ENCODE measurements at places on chromosomes 5 and 9. TPM values are rescaled to one million over a fixed set of nuclear protein-coding genes. Genes with fewer than 3 reads are reported as not detected.
A peak's percentile ranks its signal among the peaks of the same experiment; 100 is the strongest.

DNA sequence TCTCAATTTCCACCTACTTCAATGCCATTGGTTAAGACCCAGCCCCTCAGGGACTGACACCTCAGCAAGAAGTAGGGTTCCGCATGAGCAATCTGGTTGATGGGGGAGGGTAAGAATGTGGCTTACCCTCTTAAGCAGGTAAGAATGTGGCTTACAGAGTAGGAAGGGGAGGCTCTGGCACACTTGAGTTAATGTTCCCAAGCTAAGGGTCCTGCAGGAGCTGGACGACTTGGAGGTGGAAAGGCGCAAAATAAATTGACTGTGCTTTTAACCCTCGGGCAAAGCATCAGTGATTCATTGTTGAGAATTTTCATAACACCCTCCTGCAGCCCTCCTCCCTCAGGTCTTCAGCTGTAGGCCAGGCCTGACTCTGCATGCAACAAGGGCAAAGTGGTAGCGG is 24.9 kb upstream of the ADRA1B start:
- H3K4me1 ChIP-seq = no peaks in the 10 kb centered on the region
- DNase-seq = no peak

INSL4 gene
- polyA plus RNA-seq = not detected

GRCh38 chr9:93960971-93961841 is 6.1 kb upstream of the BARX1 start:
- DNase-seq = no peak
- H3K36me3 ChIP-seq = no peaks in the 10 kb centered on the region
- peaks cover 71% of the 10 kb centered on the region for H3K27me3 ChIP-seq
- peaks cover 30% of the 10 kb centered on the region for H3K4me1 ChIP-seq

- H3K36me3 ChIP-seq = peaks cover 4% of the 10 kb centered on the region
- peaks cover 70% of the 10 kb centered on the region for H3K4me1 ChIP-seq
- no peak overlapping the region for H3K4me3 ChIP-seq
- no peaks in the 10 kb centered on the region for H3K27me3 ChIP-seq
- peak overlapping the region; percentile 100 for H3K27ac ChIP-seq
Observed at GRCh38 chr5:172775326-172776234, 4.6 kb upstream of the DUSP1 start.

DNA sequence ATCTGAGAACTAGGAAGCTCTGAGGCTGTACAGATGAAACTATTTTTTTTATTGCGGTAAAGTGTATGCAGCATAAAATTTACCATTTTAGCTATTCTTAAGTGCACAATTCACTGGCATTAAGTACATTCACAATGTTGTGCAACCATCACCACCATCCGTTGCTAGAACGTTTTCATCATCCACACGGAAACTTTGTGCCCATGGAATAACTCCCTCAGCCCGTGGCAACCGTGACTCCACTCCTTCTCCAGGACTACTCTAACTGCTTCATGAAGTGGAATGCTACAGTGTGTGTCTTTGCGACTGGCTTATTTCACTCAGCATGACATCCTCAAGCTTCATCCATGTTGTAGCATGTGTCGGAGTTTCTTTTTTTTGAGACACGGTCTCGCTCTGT is 57.1 kb downstream of the COL23A1 start:
- no peaks in the 10 kb centered on the region for H3K27me3 ChIP-seq
- peaks cover 54% of the 10 kb centered on the region for H3K4me1 ChIP-seq
- peak overlapping the region; percentile 21 for H3K27ac ChIP-seq
- H3K36me3 ChIP-seq = no peaks in the 10 kb centered on the region

SPINK4 gene
- polyA plus RNA-seq = not detected

DNA sequence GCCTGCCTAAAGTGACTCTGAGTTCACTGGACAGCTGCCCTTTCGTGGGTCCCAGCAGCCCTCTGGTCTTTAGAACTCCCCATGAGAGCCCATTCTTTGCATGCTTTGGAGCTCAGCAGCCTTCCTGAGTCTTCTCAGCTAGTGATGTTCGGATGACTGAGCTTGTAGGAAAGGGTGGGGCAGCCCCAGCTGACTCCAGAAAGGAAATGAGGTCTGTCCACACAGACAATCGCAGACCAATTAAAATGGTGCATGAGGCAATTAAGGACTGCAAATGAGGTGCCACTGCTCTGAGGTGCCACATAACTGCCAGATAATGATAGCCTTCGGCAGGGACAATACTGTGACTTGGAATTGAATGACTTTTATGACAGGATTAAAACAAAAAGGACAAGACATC is 25.4 kb upstream of the TOMM5 start:
- DNase-seq = no peak
- no peak overlapping the region for H3K4me3 ChIP-seq
- no peaks in the 10 kb centered on the region for H3K4me1 ChIP-seq
- H3K36me3 ChIP-seq = no peaks in the 10 kb centered on the region
- peaks cover under 1% of the 10 kb centered on the region for H3K27me3 ChIP-seq

SHOC1 gene
- not detected for polyA plus RNA-seq

RAB3C gene
- not detected for polyA plus RNA-seq

GRCh38 chr5:93886917-93887361 is 145.5 kb upstream of the POU5F2 start:
- H3K36me3 ChIP-seq = no peaks in the 10 kb centered on the region
- no peaks in the 10 kb centered on the region for H3K4me1 ChIP-seq
- H3K4me3 ChIP-seq = no peak overlapping the region
- no peak for DNase-seq
- no peaks in the 10 kb centered on the region for H3K27me3 ChIP-seq

DNA sequence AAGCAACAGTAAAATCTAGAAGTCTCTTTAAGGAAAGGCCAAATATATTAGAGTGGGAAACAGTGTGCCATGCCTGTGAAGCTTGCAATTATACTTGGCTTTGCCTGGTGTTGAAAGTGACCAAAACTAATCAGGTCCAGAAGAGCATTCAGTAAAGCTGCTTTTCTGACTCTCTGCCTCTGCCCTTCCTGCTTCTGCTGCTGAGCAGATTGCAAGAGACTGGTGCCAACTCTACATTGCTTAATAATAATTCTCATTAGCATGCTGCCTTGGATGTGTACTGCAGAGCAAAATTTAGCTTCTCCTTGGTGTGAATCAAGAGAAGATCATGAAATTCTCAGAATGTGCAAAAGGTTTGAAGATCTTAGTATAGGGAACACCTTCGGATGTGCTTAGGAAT is 120.4 kb upstream of the RFX3 start:
- no peaks in the 10 kb centered on the region for H3K27me3 ChIP-seq
- H3K4me3 ChIP-seq = no peak overlapping the region
- no peaks in the 10 kb centered on the region for H3K36me3 ChIP-seq
- no peaks in the 10 kb centered on the region for H3K4me1 ChIP-seq
- DNase-seq = no peak

- H3K27ac ChIP-seq = no peak overlapping the region
- no peak for DNase-seq
- no peaks in the 10 kb centered on the region for H3K27me3 ChIP-seq
- H3K4me1 ChIP-seq = no peaks in the 10 kb centered on the region
- peaks cover 90% of the 10 kb centered on the region for H3K36me3 ChIP-seq
Observed at GRCh38 chr5:126610160-126610559, 9.4 kb downstream of the PHAX start.

DNA sequence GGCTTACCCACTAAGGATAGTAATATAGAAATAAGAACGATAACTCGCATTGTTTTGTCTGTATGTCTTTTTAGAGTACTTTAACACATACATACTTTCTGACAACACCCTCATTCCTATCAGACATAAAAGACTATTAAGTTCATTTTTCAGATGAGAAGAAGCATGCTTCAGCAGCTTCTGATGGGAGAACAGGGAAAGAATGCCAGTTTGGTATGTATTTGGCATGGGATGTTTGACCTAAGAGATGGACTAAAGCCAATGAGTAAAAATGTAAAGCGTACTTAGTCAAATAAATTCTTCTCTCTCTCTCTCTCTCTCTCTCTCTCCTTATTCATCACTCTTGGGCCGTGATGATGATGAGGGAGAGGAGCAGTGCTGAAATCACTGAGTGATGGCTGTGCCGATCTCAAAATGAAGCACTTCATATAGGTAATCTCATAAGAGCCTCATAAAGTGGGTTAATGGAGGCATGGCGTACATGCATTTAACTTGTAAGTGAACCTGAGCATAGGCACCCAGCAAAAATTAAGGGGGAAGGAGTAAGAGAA is 71.5 kb downstream of the SLIT3 start:
- no peak for DNase-seq
- no peaks in the 10 kb centered on the region for H3K36me3 ChIP-seq
- H3K4me3 ChIP-seq = no peak overlapping the region

GRCh38 chr9:8857068-8857925 is 1057.7 kb upstream of the DMAC1 start:
- H3K27me3 ChIP-seq = peaks cover 37% of the 10 kb centered on the region
- no peaks in the 10 kb centered on the region for H3K36me3 ChIP-seq
- peaks cover 8% of the 10 kb centered on the region for H3K4me1 ChIP-seq
- DNase-seq = no peak

DNA sequence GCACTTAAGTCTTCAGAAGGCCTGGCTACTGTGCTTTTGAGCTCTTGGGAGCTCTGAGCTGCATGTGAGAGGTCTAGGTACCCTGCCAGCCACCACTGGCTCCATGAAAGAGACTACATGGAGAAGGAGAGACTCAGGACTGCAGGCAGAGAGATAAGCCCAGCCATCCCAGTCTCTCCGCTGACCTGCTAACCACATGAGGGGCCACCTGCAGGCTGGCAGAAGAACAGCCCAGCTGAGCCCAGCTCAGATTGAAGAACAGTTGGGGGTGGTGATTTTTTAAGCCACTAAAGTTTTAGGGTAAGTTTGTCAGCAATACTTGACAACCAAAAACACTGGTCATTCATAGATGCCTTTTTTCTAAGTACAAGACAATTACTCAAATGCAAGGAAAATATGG is 205.0 kb upstream of the PRDM9 start:
- H3K27ac ChIP-seq = no peak overlapping the region
- no peaks in the 10 kb centered on the region for H3K4me1 ChIP-seq
- no peaks in the 10 kb centered on the region for H3K36me3 ChIP-seq
- H3K27me3 ChIP-seq = no peaks in the 10 kb centered on the region

PCDHA9 gene
- not detected for polyA plus RNA-seq

GRCh38 chr5:181235689-181236366 is 7.9 kb downstream of the RACK1 start:
- no peak overlapping the region for H3K4me3 ChIP-seq
- DNase-seq = no peak
- no peaks in the 10 kb centered on the region for H3K4me1 ChIP-seq
- H3K27me3 ChIP-seq = no peaks in the 10 kb centered on the region
- no peak overlapping the region for H3K27ac ChIP-seq
- H3K36me3 ChIP-seq = peaks cover 97% of the 10 kb centered on the region

DNA sequence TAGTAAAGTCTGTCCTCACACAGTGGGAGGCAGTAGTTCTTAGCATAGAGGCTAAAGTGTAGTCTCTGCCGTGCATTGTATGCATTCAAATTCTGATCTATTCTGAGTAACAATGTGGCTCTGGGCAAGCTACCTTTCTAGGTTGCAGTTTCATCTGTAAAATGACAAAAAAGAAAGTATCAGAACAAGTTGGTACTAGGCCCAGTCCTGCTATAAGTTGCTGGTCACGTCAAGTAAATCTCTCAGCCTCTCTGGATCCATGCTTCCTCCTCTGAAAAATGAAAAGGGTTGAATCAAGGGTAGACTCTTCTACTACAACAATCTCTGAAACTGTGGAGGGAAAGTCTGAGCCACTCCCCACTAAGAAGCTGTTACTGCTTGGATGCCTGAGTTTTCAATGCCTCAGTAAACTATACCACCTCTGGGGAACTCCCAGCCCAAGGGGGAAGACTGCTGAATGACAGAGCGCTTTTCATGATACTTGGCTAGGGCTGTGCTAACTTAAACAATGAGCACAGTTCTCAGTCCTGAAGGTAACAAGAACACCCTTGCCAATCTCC is 34.5 kb upstream of the SPARC start:
- H3K27ac ChIP-seq = peak overlapping the region; percentile 9
- H3K4me3 ChIP-seq = no peak overlapping the region
- DNase-seq = peak; percentile 53
- peaks cover 40% of the 10 kb centered on the region for H3K4me1 ChIP-seq
- no peaks in the 10 kb centered on the region for H3K27me3 ChIP-seq
- no peaks in the 10 kb centered on the region for H3K36me3 ChIP-seq

PFN3 gene
- polyA plus RNA-seq = not detected

DNA sequence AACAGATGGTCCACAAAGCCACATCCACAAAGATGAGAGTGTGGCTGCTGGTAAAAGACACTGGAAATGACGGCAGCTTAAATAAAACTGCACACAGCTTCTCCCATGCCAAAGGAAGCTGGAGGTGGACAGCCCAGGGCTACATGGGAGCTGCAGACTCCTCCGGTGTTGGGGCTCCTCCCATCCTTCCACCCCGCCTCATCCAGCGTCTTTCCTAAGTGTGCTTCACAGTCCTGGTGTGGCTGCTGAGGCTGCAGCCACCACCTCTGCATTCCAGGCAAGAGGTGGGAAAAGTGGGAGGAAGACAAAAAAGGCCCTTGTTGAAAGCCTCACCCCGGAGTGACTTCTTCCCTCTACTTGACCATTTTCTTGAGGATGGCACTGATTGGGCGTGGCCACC is 37.0 kb upstream of the IRX4 start:
- H3K27me3 ChIP-seq = no peaks in the 10 kb centered on the region
- H3K27ac ChIP-seq = no peak overlapping the region
- no peaks in the 10 kb centered on the region for H3K36me3 ChIP-seq
- no peaks in the 10 kb centered on the region for H3K4me1 ChIP-seq
- no peak for DNase-seq

GRCh38 chr5:172999974-173000373 is 16.4 kb downstream of the ATP6V0E1 start:
- peaks cover 27% of the 10 kb centered on the region for H3K36me3 ChIP-seq
- peak overlapping the region; percentile 34 for H3K27ac ChIP-seq
- no peak overlapping the region for H3K4me3 ChIP-seq
- no peak for DNase-seq
- H3K4me1 ChIP-seq = no peaks in the 10 kb centered on the region
- no peaks in the 10 kb centered on the region for H3K27me3 ChIP-seq

- no peak overlapping the region for H3K4me3 ChIP-seq
- H3K27ac ChIP-seq = no peak overlapping the region
- H3K36me3 ChIP-seq = no peaks in the 10 kb centered on the region
- no peaks in the 10 kb centered on the region for H3K4me1 ChIP-seq
Observed at GRCh38 chr9:98488571-98489312, 220.0 kb downstream of the GABBR2 start.

- no peak overlapping the region for H3K27ac ChIP-seq
- H3K36me3 ChIP-seq = no peaks in the 10 kb centered on the region
- no peak for DNase-seq
Observed at GRCh38 chr5:52892242-52892878, 96.8 kb upstream of the ITGA2 start.

SLC4A9 gene
- not detected for polyA plus RNA-seq

FGF1 gene
- polyA plus RNA-seq = not detected

- peaks cover 100% of the 10 kb centered on the region for H3K36me3 ChIP-seq
- H3K27me3 ChIP-seq = no peaks in the 10 kb centered on the region
- no peak overlapping the region for H3K27ac ChIP-seq
- H3K4me1 ChIP-seq = no peaks in the 10 kb centered on the region
Observed at GRCh38 chr5:83551821-83552220, 80.3 kb downstream of the VCAN start.

GRCh38 chr5:109779036-109779735 is 89.5 kb downstream of the MAN2A1 start:
- no peak overlapping the region for H3K27ac ChIP-seq
- H3K27me3 ChIP-seq = no peaks in the 10 kb centered on the region
- peaks cover 47% of the 10 kb centered on the region for H3K36me3 ChIP-seq
- H3K4me1 ChIP-seq = no peaks in the 10 kb centered on the region
- no peak overlapping the region for H3K4me3 ChIP-seq
- DNase-seq = no peak

- no peak overlapping the region for H3K27ac ChIP-seq
- peaks cover 79% of the 10 kb centered on the region for H3K27me3 ChIP-seq
- peaks cover 14% of the 10 kb centered on the region for H3K4me1 ChIP-seq
- H3K4me3 ChIP-seq = peak overlapping the region; percentile 67
- H3K36me3 ChIP-seq = no peaks in the 10 kb centered on the region
- no peak for DNase-seq
Observed at GRCh38 chr5:77972469-77973252, 196.5 kb upstream of the TBCA start.

FBP2 gene
- polyA plus RNA-seq = not detected

RANBP6 gene
- 16.0 TPM for polyA plus RNA-seq

Measured in CD14-positive monocyte (primary cell).